ENCODE measurements at places on chromosomes 13 and 19.

DNA sequence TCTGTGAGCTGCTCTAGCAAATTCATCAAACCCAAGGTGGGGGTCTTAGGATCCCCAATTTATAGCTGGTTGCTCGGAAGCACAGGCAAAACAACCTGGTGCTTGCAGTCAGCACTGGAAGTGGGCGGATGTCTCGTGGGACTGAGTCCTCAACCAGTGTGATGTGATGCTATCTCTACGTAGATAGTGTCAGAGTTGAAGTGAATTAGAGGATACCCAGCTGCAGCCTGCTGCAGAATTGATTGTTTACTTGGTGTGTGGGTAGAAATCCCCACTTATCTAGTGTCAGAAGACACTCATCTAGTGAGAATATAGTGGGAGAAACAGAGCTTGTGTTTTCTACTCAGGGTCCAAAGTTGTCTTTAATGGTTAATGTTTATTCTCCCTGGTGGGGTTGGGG lies 63.3 kb downstream of the CBY2 start:
- no peak for DNase-seq

- no peak for DNase-seq
Observed at GRCh38 chr13:112768795-112769481, 79.1 kb downstream of the ATP11A start.

- DNase-seq: no peak
Observed at GRCh38 chr13:39322836-39323585, 280.0 kb downstream of the LHFPL6 start.

DNA sequence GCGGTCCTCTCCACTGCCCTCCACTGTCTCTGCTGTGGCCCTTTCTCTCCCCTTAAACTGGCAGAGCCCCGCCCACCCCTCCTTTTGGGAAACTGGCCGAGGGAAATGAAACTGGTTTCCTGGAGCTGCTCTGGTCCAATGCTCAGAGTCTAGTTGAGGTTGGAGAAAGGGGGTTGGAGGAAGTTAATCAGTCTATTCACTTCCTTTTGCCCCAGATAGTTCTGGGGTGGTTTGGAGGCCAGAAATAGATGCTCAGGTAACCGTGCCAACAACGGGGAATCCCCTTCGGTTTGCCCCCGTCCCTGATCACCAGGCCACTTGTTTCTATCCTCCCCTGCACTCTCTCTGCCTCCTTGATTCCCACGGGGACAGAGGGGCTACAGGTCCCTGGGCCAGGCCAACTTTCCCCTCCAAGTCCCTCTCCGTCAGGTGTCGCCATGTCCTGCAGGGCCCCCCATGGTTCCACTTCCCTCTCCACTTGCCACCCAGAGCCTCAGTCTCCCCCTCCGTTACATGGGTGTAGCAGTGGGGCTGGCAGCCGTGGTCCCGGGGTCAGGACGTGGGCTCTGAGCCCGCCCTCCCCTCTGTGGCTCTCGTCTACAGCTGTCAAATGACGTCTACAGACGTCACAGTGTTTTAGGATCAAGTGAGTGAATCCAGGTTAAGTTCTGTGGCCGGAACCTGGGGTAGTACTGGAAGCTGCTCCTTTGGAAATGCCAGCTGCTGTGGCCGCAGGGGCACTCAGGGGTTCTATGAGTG lies at the start of gene IL4I1:
IL4I1 (minus strand) TSS at position 25 of the 759 bp plus-strand sequence. CDS start 727 bp downstream, outside the sequence.
- no peak for DNase-seq

DNA sequence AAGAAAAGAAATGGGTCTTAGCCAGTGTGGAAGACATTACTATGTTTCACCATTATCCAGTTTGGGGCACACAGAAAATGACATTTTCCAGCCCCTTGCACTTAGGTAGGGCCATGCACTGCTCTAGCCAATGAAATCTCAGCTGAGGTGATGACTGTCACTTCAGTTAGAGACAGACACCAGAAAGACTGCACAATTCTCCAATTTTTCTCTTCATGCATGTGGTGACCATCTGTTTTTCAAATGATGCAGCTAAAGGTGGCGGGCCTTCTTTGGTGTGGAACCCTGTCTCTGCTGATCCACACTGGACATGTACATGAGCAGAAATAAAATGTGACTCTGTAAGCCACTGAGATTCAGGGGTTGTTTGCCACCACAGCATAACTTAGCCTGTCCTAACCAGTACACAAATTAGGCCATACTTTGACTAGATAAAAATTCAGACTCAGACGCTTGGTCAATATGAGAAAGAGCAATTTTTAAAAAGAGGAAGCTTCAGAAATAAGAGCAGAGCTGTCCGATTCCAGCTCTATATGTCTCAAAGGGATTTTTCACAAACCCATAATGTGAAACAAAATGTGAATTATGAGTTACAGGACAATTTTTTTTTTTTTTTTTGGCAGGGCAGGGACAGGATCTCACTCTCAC lies 6.7 kb downstream of the ZNF565 start:
- no peak for DNase-seq
